ELR (cell line): ENCODE measurements at places on chromosomes 7 and 10.

DNA sequence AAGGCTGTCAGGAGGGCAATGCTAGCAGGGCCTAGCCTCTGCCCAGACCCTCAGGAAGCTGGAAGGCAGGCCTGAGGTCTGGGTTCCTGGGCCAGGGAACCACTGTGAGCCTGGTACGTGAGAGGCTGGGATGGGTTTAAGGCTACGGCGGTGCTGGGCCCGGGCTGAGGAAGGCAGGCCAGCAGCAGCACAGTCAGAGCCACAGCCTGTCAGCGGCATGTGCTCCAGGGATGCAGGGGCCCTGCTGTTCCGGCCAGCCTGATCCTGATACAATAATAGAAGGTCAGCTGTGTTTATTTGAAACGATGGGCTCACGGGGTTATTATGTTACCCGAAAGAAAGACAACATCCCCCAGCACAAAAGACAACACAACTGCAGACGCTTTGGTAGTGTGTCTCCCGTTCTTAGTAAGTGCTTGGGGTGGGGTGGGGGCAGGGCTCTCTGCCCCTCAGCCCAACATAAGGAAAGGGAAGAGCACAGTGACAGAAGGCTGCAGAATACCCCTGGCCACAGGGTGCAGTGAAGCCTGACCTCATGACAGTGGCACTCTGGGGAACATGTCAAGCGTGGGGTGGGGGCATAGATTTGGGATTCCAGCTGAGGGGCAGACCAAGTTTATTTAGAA, 95.0 kb downstream of the COL13A1 start:
- no peak for DNase-seq

- peak; percentile 25 for DNase-seq
These were observed 25.1 kb upstream of the GHITM start for GRCh38 chr10:84114088-84114667.

GRCh38 chr7:112255388-112255720, 48.9 kb downstream of the ZNF277 start:
- no peak for DNase-seq

DNA sequence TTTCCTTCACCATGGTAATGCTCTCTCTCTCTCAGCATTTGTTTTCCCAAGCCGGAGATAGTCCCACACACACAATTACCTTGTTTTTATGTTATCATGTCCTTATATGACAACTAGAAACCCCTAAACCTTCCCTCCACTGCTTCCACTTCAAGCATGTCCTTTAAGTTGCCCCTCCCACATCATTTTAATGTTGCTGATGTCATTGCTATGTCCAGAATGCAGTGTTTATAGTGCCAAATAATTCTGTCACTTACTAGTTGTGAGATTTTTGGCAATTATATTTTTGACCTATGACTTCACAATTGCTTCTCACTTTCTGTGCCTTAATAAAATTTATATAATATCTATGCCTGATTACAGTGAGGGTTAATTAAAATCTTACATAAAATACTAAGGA, 645.9 kb downstream of the XPNPEP1 start:
- DNase-seq = no peak

DNA sequence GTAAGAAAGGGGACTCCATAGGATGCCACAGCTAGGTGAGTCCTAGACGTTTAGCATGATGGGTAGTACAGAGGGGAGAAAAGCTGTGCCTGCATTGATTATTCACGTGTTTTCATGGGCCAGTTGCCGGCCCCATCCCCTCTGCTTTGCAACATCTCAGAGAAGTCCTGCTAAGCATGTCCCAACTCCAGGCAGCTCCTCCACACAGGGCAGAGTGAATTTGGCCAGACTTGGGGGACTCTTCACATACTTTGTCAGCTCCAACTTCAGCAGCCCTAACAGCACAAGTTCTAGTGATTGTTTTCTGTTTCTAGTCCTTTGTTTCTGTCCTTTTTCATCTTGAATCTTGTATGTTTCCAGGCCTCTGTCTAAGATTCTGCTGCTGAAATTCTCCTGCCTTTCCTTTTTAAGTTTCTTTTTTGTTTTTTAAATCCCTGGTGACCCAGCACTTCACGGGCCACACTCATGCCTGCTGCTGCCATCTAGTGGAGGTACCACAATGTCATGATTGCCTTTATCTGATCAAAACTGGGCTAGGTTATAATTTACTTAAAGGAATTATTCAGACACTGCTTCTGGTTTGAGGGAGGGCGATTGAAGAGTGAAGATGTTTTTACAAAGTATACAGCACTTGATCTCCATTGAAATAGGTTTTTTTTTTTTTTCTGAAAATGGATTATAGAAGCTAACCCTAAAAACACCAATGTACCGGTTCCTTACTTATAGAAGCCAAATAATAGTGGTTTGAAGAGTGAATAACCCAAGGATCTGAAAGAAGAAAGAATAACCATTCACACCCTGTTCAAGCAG, 276.9 kb downstream of the CSTF2T start:
- DNase-seq = peak; percentile 53

- no peak for DNase-seq
These were observed 33.9 kb downstream of the MTPN start for GRCh38 chr7:135943134-135943879.

GRCh38 chr10:127882391-127882790, 10.3 kb downstream of the CLRN3 start:
- no peak for DNase-seq

- DNase-seq = peak; percentile 81
These were observed 145.9 kb downstream of the SH3PXD2A start for GRCh38 chr10:103709341-103709920.

- no peak for DNase-seq
These were observed 15.1 kb downstream of the NUDT1 start for GRCh38 chr7:2257046-2257551.

DNA sequence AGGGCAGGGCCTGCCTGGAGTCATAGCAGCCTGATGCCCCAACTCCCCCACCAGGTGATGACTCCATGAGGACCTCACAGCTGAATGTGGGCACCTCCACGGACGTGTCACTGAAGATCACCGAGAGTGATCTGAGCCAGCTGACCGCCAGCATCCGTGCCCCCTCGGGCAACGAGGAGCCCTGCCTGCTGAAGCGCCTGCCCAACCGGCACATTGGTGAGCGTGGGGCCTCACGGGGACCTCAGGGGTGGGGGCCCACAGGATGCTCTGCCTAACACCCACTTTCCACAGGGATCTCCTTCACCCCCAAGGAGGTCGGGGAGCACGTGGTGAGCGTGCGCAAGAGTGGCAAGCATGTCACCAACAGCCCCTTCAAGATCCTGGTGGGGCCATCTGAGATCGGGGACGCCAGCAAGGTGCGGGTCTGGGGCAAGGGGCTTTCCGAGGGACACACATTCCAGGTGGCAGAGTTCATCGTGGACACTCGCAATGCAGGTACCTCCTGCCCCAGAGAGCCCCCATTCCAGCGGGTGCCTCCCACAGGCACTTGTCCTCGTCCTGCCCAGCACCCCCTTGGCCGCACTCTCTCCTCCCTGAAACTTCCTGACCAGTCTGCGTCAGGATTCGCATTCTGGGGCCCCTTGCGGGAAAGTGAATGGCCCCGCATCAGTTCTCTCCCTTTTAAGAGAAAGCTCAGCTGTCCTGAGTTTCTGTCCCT, 10.0 kb upstream of the ATP6V1F start:
- no peak for DNase-seq

DNA sequence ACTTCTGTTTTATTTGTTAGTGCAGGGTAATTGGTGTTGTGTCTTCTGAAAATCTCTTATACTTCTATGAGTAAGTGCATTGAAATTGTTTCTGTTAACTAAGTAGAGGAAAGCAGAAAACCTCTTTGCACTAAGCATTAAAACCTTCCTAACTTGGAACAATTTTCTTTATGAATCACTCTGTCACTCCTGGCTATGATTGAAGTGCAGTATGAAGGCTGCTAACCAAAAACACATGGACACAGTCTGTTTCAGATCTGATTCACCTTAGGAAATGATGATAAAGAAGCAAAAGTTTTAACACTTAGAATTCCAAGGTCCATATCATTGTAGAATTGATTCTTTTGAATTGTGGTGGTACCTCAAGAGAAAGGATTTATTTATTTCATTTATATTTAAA, 41.9 kb downstream of the MET start:
- DNase-seq = peak; percentile 53

- DNase-seq = no peak
These were observed 5.4 kb upstream of the PFKFB3 start for GRCh38 chr10:6197321-6197720.

GRCh38 chr10:7915923-7916536, 97.7 kb downstream of the TAF3 start:
- DNase-seq = no peak

DNA sequence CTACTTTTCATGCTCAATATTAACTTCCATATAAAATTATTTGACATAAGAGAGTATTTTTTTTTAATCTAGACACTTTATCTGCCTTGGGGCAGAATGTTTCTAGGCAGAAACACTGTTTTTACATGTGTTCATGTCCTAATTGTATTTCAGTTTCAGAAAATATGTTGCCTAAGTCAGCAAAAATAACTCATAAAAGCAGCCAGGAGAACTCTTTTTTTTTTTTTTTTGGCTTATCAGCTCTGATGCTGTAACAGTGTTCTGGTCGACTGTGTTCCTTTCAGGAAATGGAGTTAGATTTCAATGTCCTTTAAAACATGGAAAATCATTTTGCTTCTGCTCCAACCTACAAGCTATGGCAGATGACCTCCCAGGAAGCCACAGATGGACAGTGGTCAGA, 63.2 kb upstream of the OPALIN start:
- DNase-seq = no peak

DNA sequence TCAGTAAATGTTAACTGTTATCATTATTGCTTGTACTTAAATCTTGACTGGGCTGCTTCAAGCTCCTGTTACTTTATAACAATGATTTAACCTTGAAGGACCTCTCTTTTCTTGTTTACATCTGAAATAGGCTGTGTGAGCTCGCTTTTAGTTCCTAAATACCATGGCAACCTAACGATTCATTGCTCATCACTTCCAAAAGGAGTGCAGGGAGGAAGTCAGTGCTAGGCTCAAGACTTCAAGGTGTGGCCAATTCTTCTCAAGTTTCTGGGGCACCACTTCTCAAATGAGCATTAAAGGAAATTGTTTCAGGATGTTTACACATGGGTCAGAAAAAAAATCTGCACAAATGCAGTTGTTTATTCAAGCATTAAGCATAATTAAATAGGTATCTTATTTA, 284.2 kb downstream of the MTERF1 start:
- no peak for DNase-seq

- DNase-seq = no peak
These were observed 64.9 kb downstream of the DAGLB start for GRCh38 chr7:6382817-6383216.

- no peak for DNase-seq
These were observed 29.6 kb downstream of the FAM133B start for GRCh38 chr7:92560602-92561001.
